AG08395 (cell line): ENCODE measurements at places on chromosomes 4 and X.

GRCh38 chrX:65925005-65925404 lies 114.9 kb downstream of the VSIG4 start:
- DNase-seq = no peak

- DNase-seq = no peak
Measured at GRCh38 chr4:156100651-156101050, 147.0 kb upstream of the CTSO start.

GRCh38 chrX:38618180-38618579 lies 56.8 kb downstream of the TSPAN7 start:
- no peak for DNase-seq

GRCh38 chr4:109041463-109042360 lies 260.7 kb downstream of the COL25A1 start:
- DNase-seq = no peak

GRCh38 chr4:143773998-143774895 lies 73.8 kb upstream of the FREM3 start:
- DNase-seq = peak; percentile 32

GRCh38 chrX:31245714-31246113 lies 173.9 kb upstream of the FTHL17 start:
- DNase-seq = no peak

GRCh38 chr4:7320206-7320797 lies 114.4 kb downstream of the PSAPL1 start:
- DNase-seq = no peak

DNA sequence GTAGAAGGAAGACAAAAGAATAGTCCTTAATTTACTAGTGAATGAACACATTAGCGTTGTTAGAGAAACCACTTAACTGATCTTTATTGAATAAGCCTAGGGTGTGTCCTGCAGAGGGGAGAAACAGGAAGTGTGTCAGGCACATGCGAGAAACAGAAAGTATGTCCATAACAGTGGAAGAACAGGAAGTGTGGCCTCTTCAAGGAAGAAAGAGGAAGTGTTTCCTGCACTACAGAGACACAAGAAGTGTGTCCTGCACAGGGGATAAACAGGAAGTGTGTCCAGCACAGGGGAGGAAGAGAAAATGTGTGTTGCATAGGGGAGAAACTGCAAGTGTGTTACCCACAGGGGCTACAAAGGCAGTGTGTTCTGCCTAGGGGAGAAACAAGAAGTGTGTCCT lies 539.6 kb upstream of the PRKX start:
- no peak for DNase-seq

GRCh38 chr4:5757954-5758353 lies 47.0 kb downstream of the EVC start:
- DNase-seq = no peak

GRCh38 chrX:56343664-56344063 lies 111.5 kb downstream of the KLF8 start:
- DNase-seq = no peak

DNA sequence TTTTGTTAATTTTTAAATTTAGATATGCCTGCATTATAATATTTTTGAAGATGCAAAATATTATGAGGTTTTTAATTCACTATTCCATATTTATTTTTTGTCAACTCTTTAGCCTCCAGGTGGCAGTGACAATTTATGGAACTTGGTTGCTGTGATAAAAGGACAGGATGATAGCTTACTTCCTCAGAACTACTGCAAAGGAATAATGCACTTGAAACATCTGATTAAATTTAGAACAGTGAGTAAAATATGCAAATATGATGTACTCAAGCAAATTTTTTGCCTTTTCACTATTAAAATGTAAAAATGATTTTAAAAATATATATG lies 45.1 kb downstream of the SPATA4 start:
- peak; percentile 33 for DNase-seq

- DNase-seq = no peak
Measured at GRCh38 chr4:117987464-117987863, 46.8 kb upstream of the NDST3 start.

- no peak for DNase-seq
Measured at GRCh38 chr4:42712854-42713253, 55.9 kb upstream of the ATP8A1 start.

GRCh38 chr4:85092943-85093342 lies 126.5 kb upstream of the WDFY3 start:
- no peak for DNase-seq

GRCh38 chr4:76377911-76378310 lies 43.0 kb downstream of the CCDC158 start:
- peak; percentile 34 for DNase-seq

GRCh38 chrX:109954333-109954732 lies 48.6 kb upstream of the TMEM164 start:
- peak; percentile 20 for DNase-seq

GRCh38 chr4:7042503-7043283 lies 479 bp upstream of the TADA2B start:
- DNase-seq = peak; percentile 100

GRCh38 chr4:145820407-145820806 lies 118.2 kb downstream of the ZNF827 start:
- DNase-seq = no peak

GRCh38 chr4:156073976-156074375 lies 120.3 kb upstream of the CTSO start:
- DNase-seq = no peak

GRCh38 chr4:15805583-15806517 lies 27.7 kb downstream of the CD38 start:
- peak; percentile 62 for DNase-seq

DNA sequence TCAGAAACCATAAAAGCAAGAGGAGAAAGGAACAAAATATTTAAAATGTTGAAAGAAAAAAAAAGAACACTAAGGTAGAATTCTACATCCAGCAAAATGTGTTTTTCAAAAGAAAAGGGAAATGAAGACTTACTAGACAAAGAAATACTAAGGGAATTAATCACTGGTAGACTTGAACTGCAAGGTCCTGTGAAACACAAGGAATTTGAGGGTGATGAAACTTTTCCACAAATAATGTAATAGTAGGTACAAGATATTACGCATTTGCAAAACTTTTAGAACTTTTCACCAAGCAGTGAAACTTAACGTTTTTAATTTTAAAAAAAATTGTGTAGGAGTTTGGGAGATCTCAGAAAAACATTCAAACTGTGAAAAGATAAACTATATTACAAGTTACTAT lies 180.3 kb upstream of the MAGEB16 start:
- DNase-seq = no peak

DNA sequence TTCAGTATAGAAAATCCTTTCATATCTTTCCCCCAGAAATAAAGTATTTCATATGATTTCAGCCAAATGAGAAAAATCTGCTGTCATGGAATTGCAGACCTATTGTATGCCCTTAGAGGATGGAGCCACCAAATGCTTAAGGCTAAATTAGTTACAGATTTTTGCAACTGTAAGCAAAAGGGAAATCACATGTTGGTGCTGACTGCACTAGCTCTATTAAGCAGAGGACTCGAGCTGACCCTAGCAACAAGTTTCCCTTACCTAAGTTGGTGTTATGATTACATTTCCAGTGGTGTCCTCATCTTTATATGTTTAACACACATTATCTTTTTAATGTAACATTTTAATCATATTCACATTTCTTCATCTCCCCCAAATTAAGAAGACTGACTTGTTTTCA lies 58.3 kb upstream of the DOCK11 start:
- DNase-seq = no peak

DNA sequence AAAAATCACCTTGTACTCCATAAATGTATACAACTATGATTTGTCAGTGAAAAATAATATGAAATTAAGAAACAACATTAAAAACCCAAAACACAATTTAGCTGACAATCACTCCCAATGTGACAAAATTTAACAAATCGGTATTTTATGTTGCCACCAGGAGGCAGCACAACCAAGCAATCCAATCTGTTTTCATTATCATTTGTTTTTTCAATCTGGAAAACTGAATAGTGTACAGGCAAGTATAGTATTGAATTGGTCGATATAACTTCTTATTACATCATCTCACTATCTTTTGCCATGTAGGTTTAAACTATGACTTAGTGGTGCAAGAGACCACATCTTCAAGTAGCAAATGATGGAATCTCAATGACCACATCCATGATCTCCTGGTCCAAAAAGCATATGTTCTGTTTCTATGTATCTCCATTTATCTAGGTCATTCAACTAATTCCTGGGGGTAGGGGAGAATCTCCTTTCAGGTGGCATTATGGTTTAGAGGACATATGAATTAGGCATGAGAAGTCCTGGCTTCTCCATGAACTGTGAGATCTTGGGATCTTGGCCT lies 112.9 kb upstream of the AGA start:
- DNase-seq = peak; percentile 32

DNA sequence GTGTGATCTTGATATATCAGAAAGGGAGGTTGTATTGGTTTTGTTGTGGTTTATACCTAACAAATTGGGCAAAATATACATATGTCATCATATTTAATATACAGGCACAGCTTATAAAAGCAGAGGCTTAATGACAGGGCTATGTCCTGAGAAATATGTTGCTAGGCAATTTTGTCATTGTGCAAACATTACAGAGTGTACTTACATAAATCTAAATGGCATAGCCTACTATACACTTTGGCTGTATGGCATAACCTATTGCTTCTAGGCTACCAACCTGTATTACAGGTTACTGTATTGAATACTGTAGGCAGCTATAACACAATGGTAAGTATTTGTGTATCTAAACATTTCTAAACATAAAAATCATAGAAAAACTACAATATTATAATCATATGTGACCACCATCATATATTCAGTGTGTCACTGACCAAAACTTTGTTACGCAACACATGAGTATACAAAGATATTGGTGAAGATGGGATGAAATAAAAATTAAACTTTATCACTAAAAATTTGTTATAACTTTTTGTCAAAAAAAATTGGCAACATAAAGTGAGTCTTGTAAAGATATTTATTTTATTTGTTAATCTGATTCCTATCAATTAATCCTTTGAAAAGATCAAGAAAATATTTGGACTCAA lies 414.0 kb upstream of the HS3ST1 start:
- DNase-seq = no peak

GRCh38 chr4:177265729-177266128 lies 43.9 kb upstream of the NEIL3 start:
- DNase-seq = no peak

DNA sequence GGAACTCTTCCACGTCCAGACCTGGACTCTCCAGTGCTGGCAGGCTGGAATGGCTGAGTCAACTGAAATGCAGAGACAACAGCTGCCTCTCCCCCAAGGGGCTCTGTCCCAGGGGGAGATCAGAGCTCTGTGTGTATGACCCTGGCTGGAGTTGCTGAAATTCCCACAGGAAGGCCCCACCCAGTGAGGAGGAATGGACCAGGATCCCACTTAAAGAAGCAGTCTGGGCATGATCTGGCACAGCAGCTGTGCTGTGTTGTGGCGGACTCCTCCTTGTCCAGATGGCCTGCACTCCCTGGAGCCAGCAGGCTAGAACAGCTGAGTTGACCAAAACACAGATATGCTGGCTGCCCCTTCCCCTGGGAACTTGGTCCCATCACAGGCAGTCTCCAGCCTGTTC lies 25.4 kb downstream of the C4orf17 start:
- DNase-seq = no peak

DNA sequence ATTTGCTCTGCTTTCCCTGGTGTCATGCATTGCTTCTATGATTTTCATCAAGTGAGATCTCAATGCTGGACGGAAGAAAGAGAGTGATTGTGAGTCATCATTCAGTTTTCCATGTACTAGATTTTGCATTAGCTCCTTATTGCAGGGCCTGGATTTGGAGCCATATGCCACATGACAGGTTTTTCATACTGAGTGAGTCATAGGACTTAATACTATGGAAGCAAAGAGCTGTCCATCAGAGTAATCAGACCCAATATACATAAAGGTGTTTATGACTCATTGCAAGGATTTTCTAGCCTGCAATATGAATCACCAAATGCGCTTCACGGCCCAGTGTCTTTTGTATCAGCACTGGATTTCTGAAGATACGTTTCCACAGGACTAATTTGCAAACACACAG lies 11.2 kb upstream of the TFDP3 start:
- DNase-seq = no peak

DNA sequence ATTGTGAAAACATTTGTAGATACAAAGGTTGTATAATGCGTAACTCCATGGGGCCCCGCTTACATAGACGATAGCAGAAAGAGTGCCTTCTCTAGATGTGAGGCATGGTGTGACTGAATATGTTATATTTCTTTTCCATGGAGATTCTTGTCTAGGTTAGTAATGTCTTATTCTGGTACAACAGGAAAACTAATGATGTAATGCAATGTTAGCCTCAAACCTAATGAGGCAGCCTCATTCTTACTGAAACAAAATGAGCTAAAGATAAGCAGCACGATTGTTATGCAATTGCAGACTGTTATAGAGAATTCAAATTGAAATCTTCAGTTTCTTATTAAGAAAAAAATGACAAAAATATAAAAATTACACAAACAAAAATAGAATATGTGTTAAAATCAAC lies 171.1 kb upstream of the ANKRD50 start:
- DNase-seq = no peak

DNA sequence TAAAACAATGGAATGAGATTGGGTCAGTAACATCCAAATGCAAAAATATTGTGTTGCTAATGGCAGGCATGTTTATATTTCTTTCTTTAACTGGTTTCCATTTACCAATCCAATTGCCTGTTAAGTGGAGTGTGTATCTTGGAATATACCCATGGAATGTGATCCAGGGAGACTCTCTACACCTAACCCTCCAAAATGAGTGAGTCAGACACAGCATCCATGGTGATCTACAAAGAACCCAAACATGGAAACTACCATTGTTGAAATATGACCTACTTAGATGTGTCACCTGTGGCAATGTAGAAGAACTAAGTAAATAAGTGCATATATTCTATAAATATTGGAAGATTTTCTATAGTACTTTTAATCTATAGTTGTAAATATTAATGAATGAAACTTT lies 110.3 kb downstream of the AREG start:
- DNase-seq = no peak

- DNase-seq = no peak
Measured at GRCh38 chrX:138034136-138034535, 468.2 kb downstream of the ZIC3 start.

- peak; percentile 11 for DNase-seq
Measured at GRCh38 chr4:85994576-85994975, 365.3 kb downstream of the MAPK10 start.

GRCh38 chr4:93827272-93827947 lies 1.1 kb upstream of the ATOH1 start:
- no peak for DNase-seq

GRCh38 chr4:114783215-114783595 lies 184.6 kb downstream of the UGT8 start:
- no peak for DNase-seq

- DNase-seq = no peak
Measured at GRCh38 chr4:48124870-48125269, 9.2 kb downstream of the TXK start.

GRCh38 chr4:8747467-8748235 lies 124.0 kb downstream of the HMX1 start:
- no peak for DNase-seq

- DNase-seq = no peak
Measured at GRCh38 chr4:81380437-81380836, 91.3 kb downstream of the RASGEF1B start.

GRCh38 chrX:54922547-54922946 lies 1.9 kb downstream of the TRO start:
- no peak for DNase-seq

- no peak for DNase-seq
Measured at GRCh38 chr4:99755223-99755944, 61.2 kb upstream of the DAPP1 start.

GRCh38 chr4:95129821-95130311 lies 372.1 kb downstream of the BMPR1B start:
- DNase-seq = peak; percentile 87

- no peak for DNase-seq
Measured at GRCh38 chr4:43133566-43133965, 241.1 kb downstream of the GRXCR1 start.

GRCh38 chr4:182240161-182241130 lies 2.8 kb upstream of the TENM3 start:
- DNase-seq = peak; percentile 64
